Fibroblast of skin of left quadriceps (primary cell): ENCODE measurements at places on chromosomes 4 and X.

GRCh38 chr4:8108261-8108660, 50.4 kb downstream of the ABLIM2 start:
- no peak for DNase-seq

DNA sequence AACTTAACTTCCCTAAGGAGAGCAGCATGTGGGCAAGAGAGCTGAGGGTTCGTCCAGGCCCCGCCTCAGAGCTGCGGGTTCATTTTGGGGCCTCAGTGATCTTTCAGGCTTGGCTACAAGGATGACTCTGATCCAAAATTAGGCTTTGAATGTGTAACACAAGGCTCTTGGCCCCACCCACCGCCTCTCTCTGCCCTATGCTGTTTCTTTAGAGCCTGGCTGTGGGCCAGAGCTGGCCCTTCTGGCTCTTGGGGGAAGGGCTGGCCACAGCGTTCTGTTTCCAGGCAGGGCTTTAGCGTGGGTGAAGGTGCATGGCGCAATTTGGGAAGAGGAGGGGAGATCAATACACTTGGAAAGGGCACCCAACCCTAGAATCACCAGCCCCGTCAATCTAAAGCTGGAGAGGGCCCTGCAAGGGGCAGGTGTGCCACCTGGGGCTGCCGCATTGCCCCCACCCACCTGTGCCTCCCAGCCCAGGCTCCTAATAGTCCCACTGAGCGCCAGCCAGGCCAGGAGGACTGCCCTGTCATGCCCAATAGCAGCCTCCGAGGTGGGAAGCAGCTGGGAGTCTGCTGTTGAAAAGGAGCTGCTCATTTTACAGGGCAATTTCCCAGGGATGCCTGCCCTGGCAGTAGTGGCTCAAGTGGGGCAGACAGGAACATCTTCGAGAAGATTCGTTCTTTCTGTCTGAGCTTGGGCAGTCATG, 84.5 kb upstream of the MAML3 start:
- peak; percentile 57 for DNase-seq

- DNase-seq = no peak
Observed at GRCh38 chrX:24775891-24776290, 82.2 kb downstream of the POLA1 start.

GRCh38 chr4:80311130-80311529, 24.4 kb upstream of the CFAP299 start:
- DNase-seq = no peak

GRCh38 chr4:185651137-185651677, 115.9 kb upstream of the PDLIM3 start:
- no peak for DNase-seq

DNA sequence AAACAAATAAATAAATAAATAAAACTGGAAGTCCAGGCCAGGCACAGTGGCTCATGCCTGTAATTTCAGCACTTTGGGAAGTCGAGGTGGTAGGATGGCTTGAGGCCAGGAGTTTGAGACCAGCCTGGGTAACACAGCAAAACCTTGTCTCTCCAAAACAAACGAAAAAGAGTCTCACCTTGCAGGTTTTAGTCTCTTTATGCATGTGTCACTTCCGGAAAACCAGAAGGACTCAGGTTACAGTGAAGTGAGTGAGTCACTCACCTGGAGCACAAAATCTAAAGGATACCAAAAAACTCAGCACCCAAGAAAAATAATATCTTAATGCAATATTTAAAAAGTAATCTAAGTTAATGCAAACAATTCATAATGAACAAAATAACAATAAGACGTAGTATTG, 20.1 kb upstream of the SLC34A2 start:
- no peak for DNase-seq

GRCh38 chr4:140136509-140136908, 17.5 kb downstream of the MAML3 start:
- DNase-seq = no peak

DNA sequence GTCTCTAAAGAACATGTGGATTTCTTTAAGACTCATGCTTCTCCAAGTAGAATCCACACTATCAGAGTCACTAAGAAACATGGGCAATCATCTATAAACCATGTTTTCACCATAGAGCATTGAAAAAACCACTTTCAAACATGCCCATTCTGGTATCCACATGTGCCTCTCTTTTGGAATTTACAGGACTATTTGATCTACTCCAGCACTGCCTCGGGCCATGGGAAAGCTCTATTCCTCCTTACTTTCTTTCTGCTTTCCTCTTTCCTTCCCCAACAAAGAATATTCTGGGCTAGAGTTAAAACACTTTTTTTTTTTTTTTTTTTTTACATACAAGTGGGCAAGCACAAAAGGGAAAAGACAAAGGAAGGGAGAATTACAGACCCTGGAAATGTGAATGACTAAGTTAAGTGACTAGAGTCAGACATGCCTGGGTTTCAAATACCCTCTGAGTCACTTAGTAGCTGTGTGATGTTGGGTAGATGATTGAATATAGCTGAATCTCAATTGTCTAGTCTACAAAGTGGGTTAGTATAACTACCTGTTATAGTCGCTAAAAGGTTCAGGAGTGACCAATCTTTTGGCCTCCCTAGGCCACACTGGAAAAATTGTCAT, 847.7 kb upstream of the INTU start:
- no peak for DNase-seq

- no peak for DNase-seq
Observed at GRCh38 chrX:39443240-39443639, 642.0 kb downstream of the MID1IP1 start.

GRCh38 chr4:107619731-107620130, 100.3 kb downstream of the PAPSS1 start:
- peak; percentile 20 for DNase-seq

- peak; percentile 23 for DNase-seq
Observed at GRCh38 chr4:42519803-42520417, 122.6 kb downstream of the SHISA3 start.

- DNase-seq = no peak
Observed at GRCh38 chr4:11611868-11612267, 183.2 kb upstream of the HS3ST1 start.

GRCh38 chr4:24816797-24817196, 21.4 kb downstream of the SOD3 start:
- DNase-seq = no peak

DNA sequence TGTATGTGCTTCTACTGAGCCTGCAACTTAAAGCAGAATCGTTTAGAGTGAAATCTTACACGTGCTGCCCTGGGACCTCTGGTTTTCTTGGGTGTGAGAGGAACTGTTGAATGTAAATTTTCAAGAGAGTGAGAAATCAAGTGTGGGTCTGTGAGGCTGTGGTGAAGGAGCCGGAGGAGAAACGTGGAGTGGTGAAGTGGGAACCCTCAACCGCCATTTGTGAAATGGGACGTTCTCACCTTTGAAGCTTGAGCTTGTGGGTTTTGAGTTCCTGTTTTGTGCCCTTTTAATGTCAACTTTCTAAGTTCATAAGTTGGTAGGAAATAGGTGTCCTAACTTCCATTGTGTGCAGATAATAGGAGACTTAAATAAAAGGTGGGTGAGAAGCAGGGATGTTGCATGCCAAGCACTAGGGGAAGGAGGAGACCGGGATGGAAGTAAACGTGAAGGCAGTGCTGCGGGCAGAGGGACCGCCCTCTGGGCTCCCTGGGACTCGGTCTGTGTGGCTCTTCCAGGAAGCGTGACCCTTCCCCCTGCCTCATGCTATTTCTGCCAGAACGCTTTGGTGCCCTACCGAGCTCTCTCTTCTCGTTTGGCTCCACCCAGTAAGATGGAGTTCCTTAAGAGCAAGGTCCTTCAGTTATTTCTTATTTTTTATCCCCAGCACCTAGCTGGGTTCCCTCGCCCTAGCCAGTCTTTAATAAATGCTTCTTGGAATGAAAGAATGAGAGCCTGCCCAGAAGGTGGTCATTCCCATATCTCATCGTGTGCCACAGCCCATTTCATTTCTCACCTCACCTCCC, 56.0 kb downstream of the TMEM131L start:
- no peak for DNase-seq

DNA sequence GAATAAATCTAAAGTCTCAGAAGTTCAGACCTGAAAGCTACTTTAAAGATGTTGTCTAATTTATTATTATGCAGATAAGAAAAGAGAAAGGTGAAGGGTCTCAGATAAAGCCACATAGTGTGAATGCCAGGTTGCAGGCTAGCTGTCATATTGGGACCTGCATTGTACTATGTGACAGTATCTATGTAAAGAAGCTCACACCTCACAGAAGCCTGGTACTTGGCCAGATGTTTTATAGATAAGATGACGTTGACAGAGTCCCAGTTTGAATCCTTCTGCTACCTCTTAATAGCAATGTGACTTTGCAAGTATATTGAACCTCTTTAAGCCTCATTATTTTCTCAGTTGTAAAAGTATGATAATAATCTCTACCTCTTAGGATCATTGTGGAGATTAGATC, 227.0 kb downstream of the SPRY1 start:
- DNase-seq = no peak

DNA sequence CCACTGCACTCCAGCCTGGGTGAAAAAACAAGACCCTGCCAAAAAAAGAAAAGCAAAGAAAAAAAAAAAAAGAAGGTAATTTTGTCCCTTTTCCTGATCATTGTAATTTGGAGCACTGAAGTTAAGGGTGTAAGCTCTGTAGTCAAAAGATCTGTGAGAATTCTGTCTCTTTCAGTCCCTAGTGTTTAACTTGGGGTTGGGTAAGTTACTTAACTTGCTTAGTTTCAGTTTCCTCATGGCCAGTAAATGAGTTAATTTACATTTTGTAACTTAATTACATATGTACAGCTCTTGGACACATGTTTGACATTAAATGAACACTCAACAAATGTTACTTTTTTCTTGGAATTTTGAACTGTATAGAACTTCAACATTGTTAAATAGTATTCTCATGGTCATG, 10.9 kb upstream of the UBE2K start:
- no peak for DNase-seq

- DNase-seq = no peak
Observed at GRCh38 chr4:16197876-16198665, 28.2 kb downstream of the TAPT1 start.

- DNase-seq = no peak
Observed at GRCh38 chr4:100679926-100680325, 162.1 kb upstream of the EMCN start.

DNA sequence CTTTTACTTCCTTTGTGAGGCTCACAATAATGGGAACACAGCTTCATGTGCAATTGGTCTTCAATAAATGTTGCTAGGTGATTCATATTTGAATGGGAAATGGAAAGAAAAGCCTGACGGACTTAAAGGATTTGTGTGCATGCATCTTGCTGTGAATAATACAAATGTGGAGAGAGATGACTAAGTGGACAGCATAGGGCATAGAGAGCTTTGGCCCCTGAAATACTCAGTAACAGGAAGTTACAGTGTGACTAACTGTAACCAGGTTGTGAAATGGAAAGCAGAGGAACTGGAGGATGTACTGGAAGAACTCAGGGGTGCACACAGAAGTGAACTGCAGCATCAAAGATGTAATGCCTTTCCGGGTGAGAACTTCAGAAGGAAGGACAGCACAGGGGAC, 206.7 kb downstream of the MGST2 start:
- peak; percentile 76 for DNase-seq

DNA sequence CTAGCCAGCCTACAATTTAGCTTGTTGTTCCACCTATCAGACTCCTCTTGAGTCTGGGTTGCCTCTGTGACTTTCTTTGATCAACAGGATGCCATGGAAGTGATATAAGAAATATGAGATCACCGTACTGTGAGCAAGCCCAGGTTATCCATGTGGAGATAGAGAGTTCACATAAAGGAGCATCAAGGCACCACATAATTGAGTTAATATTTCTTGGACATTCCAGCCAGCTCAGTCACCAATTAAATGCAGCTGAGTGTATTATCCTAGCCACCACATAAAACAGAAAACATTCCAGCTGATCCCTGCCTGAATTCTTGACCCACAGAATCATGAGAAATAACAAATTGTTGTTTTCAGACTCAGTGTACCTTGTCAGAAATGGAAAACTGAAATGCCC, 253.6 kb downstream of the PPP1R2C start:
- DNase-seq = peak; percentile 60

DNA sequence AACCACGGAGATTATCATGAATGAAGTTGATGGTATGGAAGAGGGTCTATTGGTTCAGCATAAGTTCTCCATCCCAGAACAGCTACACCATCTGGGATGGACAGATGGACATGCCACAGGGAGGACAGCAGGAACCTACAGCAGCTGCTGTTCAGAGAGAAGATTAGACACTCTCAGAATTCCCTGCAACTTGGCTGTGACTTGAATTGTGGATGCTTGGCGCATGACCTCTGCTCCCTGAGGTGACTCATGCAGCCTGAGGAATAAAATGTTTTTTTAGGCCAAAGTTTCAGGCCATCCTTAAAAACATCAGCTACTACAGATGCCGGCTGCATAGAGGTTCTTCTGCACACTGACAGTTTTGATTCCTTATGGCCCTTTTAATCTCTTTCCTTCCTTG, 97.3 kb downstream of the RS1 start:
- DNase-seq = no peak

GRCh38 chr4:175048906-175049305, 130.7 kb downstream of the ADAM29 start:
- no peak for DNase-seq

DNA sequence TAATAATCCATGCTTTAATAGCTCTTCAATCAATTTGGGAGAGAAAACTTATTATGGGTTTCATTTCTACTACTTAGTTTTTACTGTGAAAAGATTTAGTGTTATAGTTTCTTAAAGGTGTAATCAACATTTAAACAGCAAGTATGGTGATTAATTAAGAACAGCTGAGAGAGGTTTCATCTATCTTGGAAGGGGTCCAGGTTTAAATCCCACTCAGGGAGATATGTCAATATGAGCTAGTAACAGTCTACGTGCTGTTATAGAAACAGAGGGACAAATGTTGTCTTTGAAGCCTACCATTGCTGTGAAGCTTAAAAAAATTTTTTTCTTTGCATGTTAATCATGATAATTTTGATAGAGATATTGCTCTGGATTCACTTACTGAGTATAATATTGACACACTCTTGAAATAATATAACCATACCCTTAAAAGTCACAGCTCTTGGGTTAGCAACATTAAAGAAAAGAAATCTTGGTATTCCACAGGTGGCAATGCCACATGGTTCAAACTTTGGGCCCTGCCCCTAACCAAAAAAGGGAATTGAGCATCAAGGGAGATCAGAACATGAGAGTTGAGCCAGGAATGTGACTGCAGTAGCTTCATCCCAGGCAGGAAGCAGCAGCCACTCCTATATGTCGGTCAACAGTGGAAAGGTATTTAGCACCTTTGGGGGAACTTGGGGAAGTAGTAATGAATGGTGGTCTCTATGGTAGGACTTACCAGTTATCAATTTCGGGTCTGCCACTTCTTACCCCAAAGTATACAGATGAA, 107.8 kb downstream of the ANK2 start:
- DNase-seq = no peak

DNA sequence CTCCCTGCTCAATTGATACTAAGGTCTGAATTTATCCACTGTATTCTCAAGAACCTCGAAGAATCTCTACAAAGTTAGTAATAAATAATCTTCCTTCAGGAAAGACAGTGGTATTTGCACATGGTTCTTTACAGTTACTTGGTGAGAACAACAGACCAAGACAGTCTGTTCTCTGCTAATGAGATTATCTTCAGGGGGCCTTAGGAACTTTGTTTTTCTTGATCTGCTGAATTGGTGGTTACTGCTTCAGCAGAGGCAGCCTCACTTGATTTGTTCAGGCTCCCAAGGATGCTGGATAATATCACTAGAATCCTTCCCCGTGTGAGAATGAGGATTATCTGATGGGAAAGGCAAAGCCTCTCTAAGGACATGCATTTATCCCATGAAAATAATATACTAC, 64.8 kb downstream of the CBR4 start:
- DNase-seq = no peak
